ENCODE measurements at places on chromosomes 2 and 18.

GRCh38 chr2:44753552-44754285, 187.8 kb upstream of the SIX3 start:
- no peak for DNase-seq

GRCh38 chr2:20487392-20488174, 40.7 kb downstream of the RHOB start:
- DNase-seq, result no peak

- no peak for DNase-seq
Measured at GRCh38 chr2:159185401-159186130, 100.9 kb downstream of the WDSUB1 start.

GRCh38 chr2:54416166-54416813, 39.8 kb upstream of the SPTBN1 start:
- DNase-seq, result no peak

DNA sequence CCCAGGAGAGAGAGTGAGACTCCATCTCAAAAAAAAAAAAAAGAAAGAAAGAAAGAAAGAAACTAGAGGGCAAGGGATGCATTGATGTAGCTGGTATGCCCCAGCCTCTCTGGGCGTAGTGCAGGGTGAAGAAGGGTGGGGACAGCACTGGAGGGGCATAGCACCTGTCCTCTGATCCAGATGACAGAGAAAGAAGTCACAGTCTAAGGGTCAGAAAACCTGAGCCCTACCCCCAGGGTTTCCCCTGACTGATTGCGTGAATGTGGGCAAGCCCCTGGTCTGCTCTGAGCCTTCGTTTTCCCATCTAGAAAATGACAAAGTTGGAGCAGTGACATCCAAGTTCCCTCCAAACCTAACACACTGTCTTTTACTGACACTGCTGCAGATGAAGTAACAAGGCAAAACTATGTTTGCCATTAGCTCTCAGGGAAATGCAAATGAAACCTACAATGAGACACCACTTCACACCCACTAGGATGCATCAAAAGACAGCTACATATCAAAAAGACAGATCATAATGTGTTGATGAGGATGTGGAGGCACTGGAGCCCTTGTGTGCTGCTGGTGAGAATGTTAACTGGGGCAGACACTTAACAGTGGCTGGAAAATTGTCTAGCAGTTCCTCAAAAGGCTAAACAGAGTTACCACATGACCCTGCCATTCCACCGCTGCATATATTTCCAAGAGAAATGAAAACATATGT, 19.5 kb upstream of the YWHAQ start:
- no peak for DNase-seq

DNA sequence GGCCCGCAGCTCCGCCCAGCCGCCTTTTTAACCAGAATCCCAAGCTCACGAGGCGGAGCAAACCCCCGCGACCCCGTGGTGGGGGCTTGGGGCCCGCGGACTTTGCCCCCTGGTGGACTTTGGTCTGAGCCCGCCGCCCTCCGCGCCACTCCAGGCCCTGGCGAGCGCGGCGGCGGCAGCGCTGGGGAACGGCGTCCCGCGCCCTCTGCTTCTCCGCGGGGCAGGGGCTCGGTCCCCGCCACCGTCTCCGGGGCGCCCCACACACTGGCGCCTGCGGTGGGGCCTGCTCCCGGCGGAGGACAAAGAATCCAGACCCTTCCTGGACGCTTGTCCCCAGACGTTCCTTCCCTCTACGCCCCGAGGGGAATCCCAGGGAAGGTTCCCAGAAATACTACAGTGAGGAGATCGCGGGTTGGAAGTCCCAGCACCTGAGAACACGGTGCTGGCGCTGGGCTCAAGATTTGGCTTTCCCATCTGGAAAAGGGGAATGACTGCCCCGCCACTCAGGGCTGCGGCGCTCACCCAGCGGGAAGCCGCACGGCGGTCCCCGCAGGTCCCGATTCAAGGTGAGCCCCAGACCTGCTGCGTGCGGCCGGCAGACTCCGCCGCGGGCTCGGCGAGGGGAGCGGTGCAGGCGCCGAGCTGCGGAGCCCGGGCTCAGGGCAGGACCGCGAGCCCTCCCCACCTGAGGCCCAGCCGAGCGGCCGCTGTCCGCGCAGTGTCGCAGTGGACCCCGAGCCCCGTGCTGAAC, at the start of gene HAAO:
TSS of gene HAAO (minus strand) at position 1 of the 751 bp plus-strand sequence. CDS start 47 bp downstream, outside the sequence.
- no peak for DNase-seq

DNA sequence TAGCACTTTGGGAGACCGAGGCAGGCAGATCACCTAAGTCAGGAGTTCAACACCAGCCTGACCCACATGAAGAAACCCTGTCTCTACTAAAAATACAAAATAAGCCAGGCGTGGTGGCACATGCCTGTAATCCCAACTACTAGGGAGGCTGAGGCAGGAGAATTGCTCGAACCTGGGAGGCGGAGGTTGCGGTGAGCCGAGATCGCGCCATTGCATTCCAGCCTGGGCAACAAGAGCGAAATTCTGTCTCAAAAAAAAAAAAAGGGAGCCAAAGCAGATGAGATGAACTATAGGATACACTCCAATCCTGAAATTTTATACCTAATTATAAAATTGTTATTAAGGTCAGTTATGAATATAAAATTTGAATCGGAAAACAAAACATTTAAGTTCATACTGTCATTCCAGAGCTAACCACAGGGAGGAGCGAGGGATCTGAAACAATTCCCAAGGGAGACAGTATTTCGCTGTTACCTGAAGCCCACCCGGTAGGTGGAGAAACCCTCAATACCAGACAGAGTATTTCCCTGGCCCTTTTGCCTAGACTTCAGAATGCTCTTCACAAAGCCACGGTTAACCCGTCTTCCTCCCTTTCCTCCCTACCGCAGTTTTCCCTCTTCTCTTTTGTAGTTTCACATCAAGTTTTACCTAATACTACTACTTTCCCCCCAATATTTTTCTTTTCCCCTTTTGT, 1.4 kb downstream of the PPM1G start:
- no peak for DNase-seq

DNA sequence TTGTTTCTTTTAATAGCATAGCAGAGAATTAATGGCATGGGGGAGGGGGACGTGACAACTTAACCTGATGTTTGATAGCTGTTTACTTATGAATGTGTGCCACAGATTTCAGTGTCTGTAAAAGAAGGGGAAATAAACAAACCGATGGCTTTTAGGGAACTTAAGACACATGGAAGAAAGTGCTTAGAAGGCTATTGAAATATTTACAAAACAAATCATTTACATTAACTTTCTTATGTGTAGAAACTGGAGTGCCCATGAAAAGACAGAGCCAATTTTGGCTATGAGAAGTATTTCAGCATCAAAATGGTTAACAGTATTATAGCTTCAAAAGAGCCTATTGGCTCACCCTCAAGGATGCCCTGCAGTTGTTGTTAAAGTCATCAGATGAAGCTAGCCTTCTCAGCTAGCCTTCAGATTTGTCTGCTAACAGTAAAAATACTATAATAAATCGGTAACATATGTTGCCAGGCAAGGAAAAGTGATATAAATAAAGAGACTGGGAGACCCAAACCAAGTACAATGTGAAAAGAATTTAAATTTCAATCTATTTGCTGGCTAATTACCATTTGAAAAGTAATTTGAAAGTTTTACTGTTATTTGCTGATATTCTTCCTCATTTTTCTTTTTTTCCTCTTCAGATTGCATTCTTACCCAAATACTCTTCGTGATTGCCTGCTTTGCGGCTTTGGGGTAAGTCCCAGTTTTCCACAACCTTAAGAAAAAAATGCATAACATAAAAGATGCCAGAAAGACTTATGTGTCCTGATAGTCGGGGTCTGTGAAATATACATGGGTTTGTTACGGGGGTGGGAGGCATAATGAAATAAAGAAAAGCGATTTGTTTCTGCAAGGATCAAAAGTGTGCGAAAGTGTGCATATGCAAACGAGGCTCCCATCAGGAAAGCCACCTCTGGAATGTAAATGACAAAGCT, 256.4 kb downstream of the MEIS1 start:
- no peak for DNase-seq

DNA sequence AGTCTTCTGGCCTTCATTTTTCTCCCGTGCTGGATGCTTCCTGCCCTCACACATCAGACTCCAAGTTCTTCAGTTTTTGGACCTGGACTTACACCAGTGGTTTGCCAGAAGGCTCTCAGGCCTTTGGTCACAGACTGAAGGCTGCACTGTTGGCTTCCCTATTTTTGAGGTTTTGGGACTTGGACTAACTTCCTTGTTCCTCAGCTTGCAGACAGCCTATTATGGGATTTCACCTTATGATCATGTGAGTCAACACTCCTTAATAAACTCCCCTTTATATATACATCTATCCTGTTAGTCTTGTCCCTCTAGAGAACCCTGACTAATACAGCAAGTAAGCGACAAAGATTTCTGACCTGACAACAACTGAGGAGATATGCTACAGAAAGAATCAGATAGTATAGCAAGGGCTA, 7.2 kb downstream of the CDC42EP3 start:
- DNase-seq, result no peak

DNA sequence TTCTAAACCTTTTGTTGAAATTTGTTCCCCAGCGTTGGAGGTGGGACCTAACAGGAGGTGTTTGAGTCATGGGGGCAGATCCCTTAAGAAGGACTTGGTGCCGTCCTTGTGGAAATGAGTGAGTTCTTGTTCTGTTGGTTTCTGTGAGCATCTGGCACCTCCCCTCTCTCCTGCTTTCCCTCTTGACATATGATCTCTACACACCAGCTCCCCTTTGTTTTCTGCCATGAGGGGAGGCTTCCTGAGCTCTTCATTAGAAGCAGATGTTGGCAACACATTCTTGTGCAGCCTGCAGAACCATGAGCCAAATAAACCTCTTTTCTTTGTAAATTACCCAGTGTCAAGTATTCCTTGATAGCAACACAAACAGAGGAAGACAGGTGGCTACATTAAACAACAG, 23.8 kb downstream of the NABP1 start:
- no peak for DNase-seq

- no peak for DNase-seq
Measured at GRCh38 chr2:85536479-85536878, 2.5 kb upstream of the MAT2A start.

- no peak for DNase-seq
Measured at GRCh38 chr18:37484983-37485834, 80.4 kb downstream of the CELF4 start.

GRCh38 chr18:9898792-9899549, 13.2 kb downstream of the TXNDC2 start:
- DNase-seq, result no peak

DNA sequence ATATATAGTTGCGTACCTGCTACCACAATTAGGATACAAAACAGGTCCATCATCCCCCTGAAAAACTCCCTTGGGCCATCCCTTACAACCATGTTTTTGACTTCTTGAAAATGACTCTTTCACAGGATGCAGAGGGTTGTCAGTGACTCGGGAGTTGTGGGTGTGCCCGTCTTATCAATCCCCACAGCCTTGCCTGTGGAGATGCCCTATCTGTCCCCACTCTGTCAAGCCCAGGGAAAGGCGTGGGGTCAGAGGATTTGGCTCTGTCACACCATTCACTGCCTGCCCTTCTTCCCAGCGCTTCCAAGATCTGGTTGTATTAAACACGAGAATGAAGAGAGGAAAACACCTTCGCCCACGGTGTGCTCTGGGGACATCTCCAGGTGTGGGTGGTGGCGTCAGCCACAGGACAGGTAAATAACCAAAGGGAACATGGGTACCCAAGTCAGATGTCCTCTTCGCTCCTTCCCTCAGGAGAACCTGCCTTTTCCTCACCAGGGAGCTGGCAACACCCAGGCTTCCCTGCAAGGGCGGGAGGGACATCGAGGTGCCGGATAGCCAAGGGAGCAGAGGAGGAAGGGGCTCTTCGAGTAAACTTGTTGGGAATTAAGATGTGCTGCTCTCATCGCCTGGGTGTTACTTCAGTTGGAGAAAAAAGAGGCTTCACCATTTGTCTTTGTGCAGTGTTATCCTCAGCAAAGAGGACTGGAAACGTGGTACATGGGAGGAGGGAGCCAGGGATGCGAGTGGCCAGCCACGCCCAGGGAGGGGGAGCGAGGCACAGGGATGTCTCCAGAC, 100.3 kb downstream of the B3GNT2 start:
- DNase-seq, result no peak

Measured in activated CD4-positive, alpha-beta T cell treated with anti-CD3 and anti-CD28 coated beads for 1 hour (primary cell).